ENCODE measurements at places on chromosomes 12 and 14.

DNA sequence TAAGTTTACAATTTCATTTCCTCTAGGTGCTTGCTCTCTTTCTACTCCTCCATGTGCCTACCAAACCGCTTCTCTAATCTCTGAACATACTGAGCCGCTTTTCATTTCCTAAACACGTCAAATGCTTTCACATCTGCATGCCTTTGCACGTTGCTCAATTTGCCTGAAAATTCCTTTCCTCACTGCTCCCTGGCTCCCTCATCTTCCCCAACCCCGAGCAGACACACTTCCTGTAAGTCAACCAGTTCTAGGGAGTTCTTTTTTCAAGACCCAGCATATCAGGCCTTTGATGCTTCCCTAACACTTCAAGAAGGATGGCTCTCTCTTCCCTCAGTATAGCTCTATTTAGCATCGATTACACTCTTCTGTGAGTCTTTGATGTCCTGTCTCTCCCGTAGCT is 50.3 kb downstream of the LMO3 start:
- no peak for DNase-seq

GRCh38 chr14:72801381-72801812 is 92.5 kb downstream of the DPF3 start:
- DNase-seq, result no peak

DNA sequence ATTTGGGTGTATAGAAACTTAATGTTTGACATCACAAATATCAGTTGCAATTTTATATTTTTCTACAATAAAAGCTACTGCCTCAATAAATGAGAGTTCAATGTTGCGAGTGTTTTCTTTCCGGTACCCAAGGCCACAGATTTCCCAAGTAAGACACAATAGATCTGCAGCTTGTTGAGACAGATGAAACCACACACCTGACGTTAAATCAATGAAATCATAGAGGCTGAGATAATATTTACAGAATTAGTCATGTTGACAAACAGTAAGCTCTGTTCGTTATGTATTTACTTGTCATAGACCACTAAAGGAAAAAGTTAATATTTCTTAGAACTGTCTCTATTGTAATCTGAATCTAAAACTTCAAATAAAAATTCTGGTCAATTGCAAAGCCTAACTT is 49.2 kb upstream of the PTHLH start:
- no peak for DNase-seq

DNA sequence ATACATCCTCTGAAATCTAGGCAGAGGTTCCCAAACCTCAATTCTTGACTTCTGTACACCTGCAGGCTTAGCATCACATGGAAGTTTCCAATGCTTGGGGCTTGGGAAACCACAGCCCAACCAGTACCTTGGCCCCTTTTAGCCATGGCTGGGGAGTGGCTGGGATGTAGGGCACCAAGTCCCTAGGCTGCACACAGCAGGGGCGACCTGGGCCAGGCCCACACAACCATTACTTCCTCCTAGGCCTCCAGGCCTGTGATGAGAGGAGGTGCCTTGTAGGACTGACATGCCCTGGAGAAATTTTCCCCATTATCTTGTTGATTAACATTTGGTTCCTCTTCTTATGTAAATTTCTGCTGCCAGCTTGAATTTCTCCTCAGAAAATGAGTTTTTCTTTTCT is 1387.4 kb downstream of the FSCB start:
- DNase-seq, result no peak

- no peak for DNase-seq
Observed at GRCh38 chr14:21149641-21150367, 6.1 kb downstream of the OR5AU1 start.

GRCh38 chr12:46534327-46534840 is 161.8 kb upstream of the SLC38A2 start:
- DNase-seq, result no peak

DNA sequence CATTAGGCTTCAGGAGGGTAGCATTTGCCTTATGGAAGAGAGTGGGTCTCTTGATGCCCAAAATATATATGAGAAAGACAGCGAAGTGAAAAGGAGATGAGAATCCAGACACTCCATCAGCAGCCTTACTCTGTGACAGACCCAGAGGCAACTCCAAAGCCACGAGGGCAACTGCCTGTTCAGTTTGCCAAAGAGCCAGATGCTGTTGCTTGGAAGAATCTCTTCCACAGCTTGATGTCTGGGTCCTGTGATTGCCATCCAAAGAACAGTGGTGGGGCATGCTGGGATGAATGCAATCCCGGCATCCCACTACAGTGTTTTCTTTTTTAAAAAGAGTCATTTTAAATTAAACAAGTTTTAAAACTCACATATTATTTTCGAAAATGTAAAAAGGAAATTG is 10.9 kb upstream of the OTX2 start:
- no peak for DNase-seq

DNA sequence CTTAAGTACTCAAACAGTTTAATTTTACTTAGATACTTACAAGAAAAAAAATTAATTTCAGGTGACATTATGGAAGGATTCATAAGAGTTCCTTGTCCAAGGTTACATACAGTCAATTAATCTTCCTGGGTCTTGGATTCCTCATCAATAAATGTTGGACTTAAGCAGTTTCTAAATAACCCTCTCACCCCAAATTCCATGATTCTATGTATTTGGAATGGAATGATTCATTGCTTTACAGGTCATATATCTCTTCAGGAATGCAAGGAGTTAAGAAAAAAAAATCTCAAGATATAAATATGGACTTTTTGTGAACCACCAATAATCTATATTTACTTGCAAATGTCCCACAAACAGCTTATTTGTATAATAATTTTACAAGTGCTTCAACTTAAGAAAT is 84.2 kb upstream of the BMP4 start:
- DNase-seq, result no peak

GRCh38 chr14:96748362-96748761 is 48.8 kb upstream of the VRK1 start:
- DNase-seq, result peak; percentile 26

DNA sequence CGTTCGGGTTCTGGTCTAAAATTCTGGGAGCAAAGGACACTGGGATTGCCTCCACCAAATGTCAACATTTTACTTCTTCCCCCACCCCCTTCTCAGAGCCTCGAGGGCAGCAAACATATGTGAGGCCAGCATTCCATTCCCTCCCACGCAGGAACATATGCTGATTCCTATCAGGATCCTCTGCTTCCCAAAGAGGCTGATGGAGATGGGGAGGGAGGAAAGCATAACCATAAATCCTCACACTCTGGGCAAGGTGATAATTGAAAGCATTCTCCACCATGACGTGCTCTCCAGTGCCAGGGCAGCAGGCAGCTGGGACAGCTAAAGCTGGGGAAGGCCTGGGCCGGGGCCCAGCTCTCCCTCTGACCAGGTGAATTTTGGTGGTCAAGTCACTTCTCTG is 395.0 kb downstream of the ZFP36L1 start:
- no peak for DNase-seq

Data from NCI-H446 (cell line).